Thoracic aorta (tissue), 2 donors: ENCODE measurements at places on chromosomes 1 and 21. TPM values are rescaled to one million over a fixed set of nuclear protein-coding genes. Genes with fewer than 3 reads are reported as not detected.
A peak's percentile ranks its signal among the peaks of the same experiment; 100 is the strongest.

- H3K4me3 ChIP-seq = no peak overlapping the region
- DNase-seq = no peak
- H3K4me1 ChIP-seq = peaks cover 14% of the 10 kb centered on the region
- no peaks in the 10 kb centered on the region for H3K27me3 ChIP-seq
- H3K27ac ChIP-seq = no peak overlapping the region
Measured at GRCh38 chr1:26791626-26792025, 3.9 kb downstream of the PIGV start.

DNA sequence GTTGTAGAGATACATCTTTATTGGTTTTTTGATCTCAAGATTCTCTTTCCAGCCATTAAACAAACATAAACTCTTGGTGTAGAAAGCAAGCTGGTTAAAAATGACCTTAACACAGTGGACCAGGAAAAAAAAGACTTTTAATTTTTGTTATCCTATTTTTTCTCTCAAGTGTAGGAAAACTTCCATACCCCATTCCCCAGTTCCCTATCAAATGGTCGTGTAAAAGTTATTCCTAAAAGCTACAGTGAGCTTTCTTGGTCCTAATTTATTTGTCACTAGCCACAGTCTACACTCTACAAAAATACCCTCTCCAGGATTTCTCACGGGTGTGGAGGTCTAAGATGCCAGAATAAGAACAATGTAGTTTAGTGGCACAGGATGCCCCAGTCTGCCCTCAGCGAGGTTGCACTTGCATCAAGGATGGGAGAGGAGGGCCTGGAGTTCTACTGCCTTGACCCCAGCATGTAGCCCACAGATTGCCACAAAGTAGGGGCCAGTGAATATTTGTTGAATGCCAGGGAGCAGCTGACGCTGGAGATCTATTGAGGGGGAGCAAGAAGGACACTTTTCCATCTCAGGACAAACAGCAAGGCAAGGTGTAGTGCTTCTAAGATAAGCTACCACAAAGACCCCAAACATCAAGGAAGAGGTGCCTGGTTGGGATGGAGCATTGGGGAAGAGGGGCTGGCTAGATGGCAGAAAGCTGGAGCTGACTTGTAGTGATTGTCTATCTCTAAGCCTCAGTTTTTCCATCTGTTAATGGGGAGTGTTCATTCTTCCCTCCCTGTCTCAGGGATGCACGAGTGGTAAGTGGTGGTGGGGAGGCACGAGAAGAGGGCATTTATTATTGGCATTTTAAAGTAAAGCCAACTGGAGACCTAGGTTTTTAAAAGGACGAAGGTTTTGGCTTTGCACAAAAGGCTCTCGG lies 1.8 kb downstream of the MYCL start:
- peaks cover 4% of the 10 kb centered on the region for H3K27me3 ChIP-seq
- H3K4me3 ChIP-seq = no peak overlapping the region
- no peak for DNase-seq
- peaks cover 18% of the 10 kb centered on the region for H3K4me1 ChIP-seq
- no peaks in the 10 kb centered on the region for H3K36me3 ChIP-seq

SIM2 gene
- total RNA-seq = not detected

- no peaks in the 10 kb centered on the region for H3K36me3 ChIP-seq
- H3K27ac ChIP-seq = no peak overlapping the region
- peaks cover 9% of the 10 kb centered on the region for H3K4me1 ChIP-seq
- DNase-seq = no peak
Measured at GRCh38 chr1:234750922-234751627, 141.1 kb upstream of the IRF2BP2 start.

GRCh38 chr1:47998396-47998990 lies 1.3 kb upstream of the TRABD2B start:
- no peaks in the 10 kb centered on the region for H3K36me3 ChIP-seq

DNA sequence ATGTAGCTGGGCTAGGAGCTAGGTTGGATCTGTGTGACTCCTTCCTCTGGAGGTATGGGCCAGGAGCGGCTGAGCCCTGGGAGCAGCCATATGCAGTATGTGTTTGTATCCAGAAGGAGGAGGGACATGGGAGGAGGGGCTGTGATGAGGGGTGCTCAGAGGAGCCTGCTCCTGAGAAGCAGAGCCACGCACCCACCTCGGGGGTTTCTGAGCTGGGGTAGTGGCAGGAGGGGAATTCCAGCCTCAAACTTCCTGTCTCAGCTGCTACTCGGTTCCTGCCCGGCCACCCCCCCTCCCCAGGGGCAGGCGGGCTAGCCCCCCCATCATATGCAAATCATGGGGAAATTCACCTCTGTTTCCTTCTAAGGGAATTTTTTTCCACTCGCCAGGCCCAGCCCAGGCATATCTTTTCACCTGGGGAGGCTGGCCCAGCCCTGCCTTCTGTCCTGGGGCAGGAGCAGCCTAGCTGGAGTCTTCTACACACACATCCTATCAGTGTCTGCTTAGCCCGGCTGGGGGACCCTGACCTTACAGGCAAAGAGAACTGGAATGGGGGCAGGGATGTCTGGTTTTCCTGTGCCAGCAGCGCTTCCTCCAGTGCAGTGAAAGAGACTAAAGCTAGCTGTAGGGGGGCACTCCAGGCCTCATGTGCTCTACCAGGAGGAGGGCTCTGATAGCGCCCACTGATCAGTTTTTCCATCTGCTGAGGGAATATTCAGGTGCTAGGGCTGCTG lies 3.0 kb downstream of the ZC3H12A start:
- peaks cover 22% of the 10 kb centered on the region for H3K36me3 ChIP-seq
- peak overlapping the region; percentile 98 for H3K27ac ChIP-seq
- peak overlapping the region; percentile 80 for H3K4me3 ChIP-seq
- H3K4me1 ChIP-seq = peaks cover 73% of the 10 kb centered on the region

DNA sequence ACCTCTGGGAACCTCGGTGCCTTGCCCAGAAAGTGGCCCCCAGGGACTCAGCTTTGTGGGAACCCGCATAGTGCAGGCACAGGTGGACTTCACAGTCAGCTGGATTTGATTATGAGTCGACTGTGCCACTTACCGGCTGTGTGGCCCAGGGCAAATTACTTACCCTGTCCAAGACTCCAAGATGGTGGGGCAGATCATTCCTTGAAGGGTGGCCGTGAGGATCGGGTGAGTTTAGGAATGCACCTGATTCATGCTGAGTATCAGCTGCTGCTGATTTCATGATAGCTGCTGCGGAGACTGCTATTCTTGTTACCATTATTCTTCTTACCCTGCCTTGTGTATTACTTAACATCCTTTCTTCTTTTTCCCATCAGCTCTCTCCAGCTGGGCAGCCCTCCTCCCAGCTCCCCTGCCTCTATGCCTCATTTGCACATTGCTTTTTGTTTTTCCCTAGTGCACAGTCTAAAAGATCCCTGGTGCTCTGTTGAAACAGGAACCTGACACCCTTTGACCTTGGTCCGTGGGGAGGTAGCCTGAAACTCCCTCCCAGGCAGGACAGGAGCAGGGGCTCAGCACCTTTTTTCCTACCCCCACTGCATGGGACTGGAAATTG lies 40.5 kb upstream of the FHAD1 start:
- H3K4me1 ChIP-seq = peaks cover 61% of the 10 kb centered on the region
- H3K27ac ChIP-seq = no peak overlapping the region
- H3K4me3 ChIP-seq = peak overlapping the region; percentile 39

LCE1C gene
- total RNA-seq = 2.8 TPM

GRCh38 chr1:147486876-147487656 lies 54.2 kb upstream of the BCL9 start:
- no peaks in the 10 kb centered on the region for H3K4me1 ChIP-seq
- no peaks in the 10 kb centered on the region for H3K36me3 ChIP-seq
- H3K4me3 ChIP-seq = no peak overlapping the region
- H3K27me3 ChIP-seq = no peaks in the 10 kb centered on the region
- DNase-seq = no peak
- no peak overlapping the region for H3K27ac ChIP-seq

GRCh38 chr1:109697066-109697465 lies 9.4 kb downstream of the GSTM1 start:
- H3K27ac ChIP-seq = no peak overlapping the region
- no peaks in the 10 kb centered on the region for H3K4me1 ChIP-seq
- H3K27me3 ChIP-seq = no peaks in the 10 kb centered on the region

DNA sequence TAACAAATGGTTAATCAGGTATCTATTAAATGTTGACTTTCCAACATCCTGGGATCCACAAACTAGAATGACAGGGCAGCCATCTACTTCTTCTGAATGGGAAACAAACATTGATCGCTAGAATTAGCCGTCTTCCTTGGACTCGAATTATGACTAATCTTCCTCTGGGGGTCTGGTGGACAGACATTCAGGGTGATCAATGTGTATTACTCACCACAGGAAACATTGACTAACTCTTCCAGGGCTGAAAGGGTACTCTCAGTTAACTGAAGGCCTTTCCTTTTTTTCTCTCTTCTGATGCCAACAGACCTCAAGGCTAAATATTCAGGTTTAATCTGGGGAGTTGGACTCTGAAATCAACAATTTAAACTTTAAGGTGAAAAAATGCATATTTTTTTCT lies 9.5 kb downstream of the NOL9 start:
- no peak overlapping the region for H3K4me3 ChIP-seq
- H3K4me1 ChIP-seq = no peaks in the 10 kb centered on the region
- no peak for DNase-seq
- H3K27me3 ChIP-seq = no peaks in the 10 kb centered on the region

NEXN gene
- 116 TPM for total RNA-seq

- H3K27ac ChIP-seq = no peak overlapping the region
- no peak for DNase-seq
- H3K4me3 ChIP-seq = no peak overlapping the region
Measured at GRCh38 chr21:33374080-33374449, 29.1 kb upstream of the IFNGR2 start.

DNA sequence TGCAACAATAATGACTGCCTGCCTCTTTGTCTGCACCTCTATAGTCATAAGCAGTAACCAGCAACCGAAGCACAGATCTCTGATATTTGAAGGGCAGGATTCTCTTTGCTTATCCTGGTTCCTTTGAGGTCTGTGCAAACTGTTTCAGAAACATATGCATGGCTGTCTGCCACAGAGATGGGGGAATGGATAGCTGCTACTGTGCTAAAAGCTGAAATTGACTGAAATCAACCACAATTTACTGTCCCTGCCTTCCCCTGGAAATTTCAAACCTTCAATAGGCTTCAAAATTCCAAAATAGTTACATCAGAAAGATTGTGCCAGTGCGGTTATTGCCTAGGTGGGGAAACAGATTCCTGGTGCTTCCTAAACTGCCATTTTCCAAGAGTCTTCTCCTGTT lies 136.8 kb upstream of the GORAB start:
- H3K27me3 ChIP-seq = no peaks in the 10 kb centered on the region
- H3K36me3 ChIP-seq = no peaks in the 10 kb centered on the region
- H3K4me3 ChIP-seq = no peak overlapping the region
- no peaks in the 10 kb centered on the region for H3K4me1 ChIP-seq
- DNase-seq = no peak

- no peaks in the 10 kb centered on the region for H3K27me3 ChIP-seq
- no peak overlapping the region for H3K27ac ChIP-seq
- DNase-seq = no peak
- H3K4me1 ChIP-seq = no peaks in the 10 kb centered on the region
- H3K4me3 ChIP-seq = no peak overlapping the region
Measured at GRCh38 chr21:42146273-42146805, 72.6 kb upstream of the ABCG1 start.

CGN gene
- 2.3 TPM for total RNA-seq

DNA sequence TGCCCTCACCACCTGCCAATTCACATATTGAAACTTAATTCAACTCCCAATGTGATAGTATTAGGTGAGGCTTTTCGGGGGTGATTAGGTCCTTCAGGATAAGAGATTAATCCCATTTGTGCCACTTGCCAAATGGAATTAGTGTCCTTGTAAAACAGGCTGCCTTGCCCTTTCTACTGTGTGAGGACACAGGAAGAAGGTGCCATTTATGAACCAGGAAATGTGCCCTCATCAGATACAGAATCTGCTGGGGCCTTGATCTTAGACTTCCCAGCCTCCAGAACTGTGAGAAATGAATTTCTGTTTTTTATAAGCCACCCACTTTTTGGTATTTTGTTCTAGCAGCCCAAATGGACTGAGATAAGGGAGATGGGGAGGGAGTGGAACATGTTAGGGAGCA lies 39.1 kb upstream of the AGL start:
- H3K27ac ChIP-seq = no peak overlapping the region
- no peak for DNase-seq
- peaks cover 5% of the 10 kb centered on the region for H3K4me1 ChIP-seq
- no peaks in the 10 kb centered on the region for H3K36me3 ChIP-seq
- no peaks in the 10 kb centered on the region for H3K27me3 ChIP-seq

DNA sequence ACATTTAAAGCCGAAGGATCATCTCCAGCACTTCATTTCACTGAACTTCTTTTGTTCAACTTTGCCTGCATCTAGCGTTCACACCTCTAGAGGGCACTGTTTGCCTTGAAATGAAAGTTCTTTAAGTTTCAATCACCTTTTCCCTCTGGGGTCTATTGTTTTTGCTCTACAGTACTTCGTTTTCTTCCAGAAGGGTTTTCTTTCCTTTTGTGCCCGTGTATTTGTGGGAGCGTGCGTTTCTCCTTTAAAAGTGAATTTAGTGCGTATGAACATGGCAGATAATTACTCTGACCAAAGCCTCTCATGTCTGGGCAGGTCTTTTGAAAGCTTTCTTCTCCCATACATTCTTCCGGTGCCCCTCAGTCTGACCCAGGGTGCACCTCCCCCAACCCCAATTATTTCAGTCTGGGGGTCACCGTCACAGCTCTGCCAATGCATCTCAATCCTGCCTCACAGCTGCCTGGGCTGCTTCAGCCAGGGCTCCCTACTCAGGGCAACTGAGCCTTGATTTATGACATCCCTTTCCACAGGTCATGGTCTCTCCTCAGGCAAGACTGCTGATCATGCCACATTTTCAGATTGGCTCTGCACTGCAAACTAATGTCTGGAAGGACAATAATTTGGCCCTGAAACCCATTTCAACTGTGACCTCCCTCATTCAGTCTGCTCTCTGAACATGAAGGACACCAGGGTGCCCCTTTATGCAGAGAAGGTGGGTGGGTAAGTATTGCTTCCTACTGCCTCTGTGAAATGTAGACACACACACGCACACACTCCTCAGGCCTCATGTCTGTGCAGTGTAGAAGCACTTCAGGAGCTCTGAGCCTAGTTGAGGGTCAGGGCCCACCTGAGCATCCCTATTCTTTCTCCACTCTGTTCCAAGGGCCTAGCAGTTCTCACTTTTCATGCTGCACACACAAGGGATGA lies 88.6 kb downstream of the NUF2 start:
- DNase-seq = no peak
- no peaks in the 10 kb centered on the region for H3K36me3 ChIP-seq
- H3K4me3 ChIP-seq = no peak overlapping the region
- no peak overlapping the region for H3K27ac ChIP-seq
- no peaks in the 10 kb centered on the region for H3K27me3 ChIP-seq
- H3K4me1 ChIP-seq = no peaks in the 10 kb centered on the region

TRIM46 gene
- 2.7 TPM for total RNA-seq

- peaks cover 13% of the 10 kb centered on the region for H3K4me1 ChIP-seq
- no peaks in the 10 kb centered on the region for H3K36me3 ChIP-seq
- peak overlapping the region; percentile 48 for H3K4me3 ChIP-seq
Measured at GRCh38 chr21:35239811-35240219, 190.7 kb upstream of the RUNX1 start.

- no peak overlapping the region for H3K27ac ChIP-seq
- no peaks in the 10 kb centered on the region for H3K4me1 ChIP-seq
- DNase-seq = no peak
- no peak overlapping the region for H3K4me3 ChIP-seq
- H3K36me3 ChIP-seq = no peaks in the 10 kb centered on the region
Measured at GRCh38 chr1:240235521-240236288, 144.0 kb downstream of the FMN2 start.

AGTRAP gene
- 44.2 TPM for total RNA-seq
